Psoas muscle (tissue), 8 donors: ENCODE measurements at places on chromosomes 13 and 19.

DNA sequence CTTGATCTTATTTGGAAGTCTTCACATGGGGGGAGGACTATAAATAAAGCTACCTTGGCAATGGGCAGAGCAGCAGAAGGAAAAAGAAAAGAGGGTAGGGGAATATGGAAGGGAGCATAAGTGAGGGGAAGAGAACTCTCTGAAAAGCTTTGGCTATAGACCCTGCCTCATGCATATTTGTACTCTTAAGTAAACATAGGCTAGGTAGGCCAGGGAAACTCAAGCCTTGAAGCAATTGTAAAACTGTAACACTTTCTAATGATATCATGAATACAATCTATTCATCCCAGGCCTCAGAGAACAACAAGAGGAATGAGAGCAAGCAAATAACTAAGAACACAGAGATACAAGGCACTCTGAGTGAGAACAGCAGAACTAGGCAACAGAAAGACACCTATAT, 20.4 kb downstream of the MYCBP2 start:
- no peak for DNase-seq

- DNase-seq = no peak
These were observed 43.2 kb upstream of the ALOX5AP start for GRCh38 chr13:30692113-30692512.

GRCh38 chr19:46014941-46015686, 7.7 kb downstream of the PGLYRP1 start:
- peak; percentile 72 for DNase-seq

DNA sequence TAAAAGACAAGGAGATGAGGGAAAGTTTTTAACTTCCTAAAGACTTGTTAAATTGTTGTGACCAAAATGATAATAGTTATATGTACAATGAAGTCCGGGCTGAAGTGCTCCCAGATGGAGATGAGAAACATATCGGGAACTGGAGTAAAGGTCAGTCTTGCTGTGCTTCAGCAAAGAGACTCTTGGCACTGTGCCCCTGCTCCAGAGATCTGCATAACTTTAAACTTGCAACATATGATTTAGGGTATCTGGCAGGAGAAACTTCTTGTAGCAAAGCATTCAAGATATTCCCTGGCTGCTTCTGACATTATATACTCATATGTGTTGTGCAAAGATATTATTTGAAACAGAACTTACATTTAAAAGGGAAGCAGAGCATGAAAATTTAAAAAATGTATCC, 786.6 kb upstream of the SLITRK6 start:
- no peak for DNase-seq
